ENCODE measurements at places on chromosomes 6 and 20. TPM values are rescaled to one million over a fixed set of nuclear protein-coding genes. Genes with fewer than 3 reads are reported as not detected.

Gene SAMD3
- 70.5 TPM for total RNA-seq

Gene KCNK15
- not detected for total RNA-seq

Gene BMP2
- total RNA-seq: not detected

Gene NFATC2
- total RNA-seq: 53.3 TPM

Gene GJA10
- total RNA-seq: 3.5 TPM

Gene CTAGE9
- total RNA-seq: not detected

Gene BHLHE23
- total RNA-seq: not detected

Gene SLC25A27
- not detected for total RNA-seq

Gene PNPLA1
- 0.13 TPM for total RNA-seq

DNA sequence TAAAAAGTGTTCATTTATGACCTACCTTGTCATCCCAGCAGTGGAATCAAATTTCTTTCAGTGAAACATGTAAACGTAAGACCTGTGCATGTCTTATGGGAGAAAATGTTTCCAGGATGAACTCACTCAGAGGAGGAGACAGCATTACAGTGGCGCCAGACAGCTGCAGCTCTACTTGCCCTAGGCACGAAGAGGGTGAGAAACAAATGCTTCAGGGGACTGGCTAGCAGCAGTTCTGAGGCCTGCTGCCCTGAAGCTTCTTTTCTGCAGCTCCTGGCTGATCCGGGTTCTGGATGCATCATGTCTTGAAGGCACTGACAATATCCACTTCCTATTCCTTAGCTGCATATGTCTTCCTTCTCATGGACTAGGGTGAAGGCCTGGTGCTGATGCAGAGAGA lies 120.2 kb downstream of the QRSL1 start:
- DNase-seq: no peak

- no peak for DNase-seq
Observed at GRCh38 chr20:60630609-60631008, 621.5 kb upstream of the CDH4 start.

GRCh38 chr6:40472353-40472752 lies 114.8 kb downstream of the LRFN2 start:
- DNase-seq: no peak

- peak; percentile 55 for DNase-seq
Observed at GRCh38 chr6:42017021-42017643, 33.2 kb upstream of the TAF8 start.

GRCh38 chr6:5525209-5525608 lies 263.9 kb downstream of the FARS2 start:
- DNase-seq: no peak

GRCh38 chr6:93079061-93079460 lies 340.3 kb downstream of the EPHA7 start:
- DNase-seq: no peak

- DNase-seq: no peak
Observed at GRCh38 chr6:143126574-143126941, 65.9 kb downstream of the AIG1 start.

GRCh38 chr6:157488058-157488457 lies 107.1 kb downstream of the ZDHHC14 start:
- DNase-seq: no peak

GRCh38 chr6:109511832-109512231 lies 28.8 kb upstream of the ZBTB24 start:
- no peak for DNase-seq

DNA sequence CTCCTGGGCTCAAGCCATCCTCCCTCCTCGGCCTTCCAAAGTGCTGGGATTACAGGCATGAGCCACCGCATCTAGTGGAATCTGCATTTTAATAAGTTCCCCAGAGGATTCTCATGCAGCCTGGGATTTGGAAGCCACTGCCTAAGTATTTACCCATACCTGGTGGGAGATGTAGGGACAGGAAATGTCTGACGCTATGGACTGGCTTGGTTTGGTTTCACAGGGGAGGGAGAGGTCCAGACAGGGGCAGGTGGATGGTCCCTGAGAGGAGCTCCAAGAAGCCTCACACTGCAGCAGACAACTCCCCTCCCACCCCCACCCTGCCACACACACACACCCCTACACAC lies 4.4 kb downstream of the VSTM2L start:
- DNase-seq: no peak

DNA sequence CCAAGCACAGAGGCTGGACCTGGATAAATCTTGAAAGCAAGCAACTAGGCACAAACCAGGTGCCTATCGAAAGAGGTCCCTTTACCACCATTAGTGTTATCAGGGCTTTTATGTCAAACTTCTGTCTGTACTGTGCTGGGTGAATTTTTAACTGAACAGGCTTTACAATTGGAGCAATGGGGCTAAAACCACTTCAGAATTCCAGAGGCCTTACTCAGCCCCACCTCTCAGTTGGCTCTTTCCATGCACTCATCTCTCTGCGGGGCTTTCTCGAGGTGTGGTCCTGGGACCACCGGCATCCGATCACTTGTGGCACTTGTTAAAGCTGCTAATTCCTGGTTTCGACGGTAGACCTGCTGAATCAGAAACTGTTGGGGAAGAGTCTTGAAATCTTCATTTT lies 232.5 kb downstream of the SOX4 start:
- no peak for DNase-seq

- DNase-seq: no peak
Observed at GRCh38 chr6:111534231-111534751, 51.3 kb upstream of the REV3L start.

All from activated CD4-positive, alpha-beta memory T cell treated with anti-CD3 and anti-CD28 coated beads, Interleukin-2, amount 10 ng/mL, durations not matched to agents 7 days and 5 days (primary cell).